Stimulated activated CD4-positive, alpha-beta T cell treated with anti-CD3 and anti-CD28 coated beads, Interleukin-2, amount 100 ng/mL, for 24 hours (primary cell): ENCODE measurements at places on chromosomes 12 and 14.
A peak's percentile ranks its signal among the peaks of the same experiment; 100 is the strongest.

DNA sequence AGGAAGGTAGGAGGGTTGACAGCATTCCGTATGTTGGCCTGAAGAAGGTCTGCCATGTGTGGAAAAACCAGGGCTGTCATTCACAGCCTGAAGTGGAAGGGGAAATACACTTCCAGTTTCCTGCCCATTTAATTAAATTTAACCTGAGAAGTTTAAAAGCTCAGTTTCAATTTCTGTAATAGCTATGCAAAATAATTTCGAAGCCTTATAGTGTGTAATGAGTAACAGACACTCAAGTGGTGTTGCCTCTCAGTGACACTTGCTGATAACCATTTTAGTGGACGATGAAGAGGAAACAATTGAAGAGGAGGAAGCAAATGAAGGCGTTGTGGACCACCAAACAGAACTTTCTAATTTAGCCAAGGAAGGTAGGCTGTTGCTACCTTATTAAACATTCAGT lies 44.8 kb downstream of the EP400 start:
- no peak for DNase-seq

DNA sequence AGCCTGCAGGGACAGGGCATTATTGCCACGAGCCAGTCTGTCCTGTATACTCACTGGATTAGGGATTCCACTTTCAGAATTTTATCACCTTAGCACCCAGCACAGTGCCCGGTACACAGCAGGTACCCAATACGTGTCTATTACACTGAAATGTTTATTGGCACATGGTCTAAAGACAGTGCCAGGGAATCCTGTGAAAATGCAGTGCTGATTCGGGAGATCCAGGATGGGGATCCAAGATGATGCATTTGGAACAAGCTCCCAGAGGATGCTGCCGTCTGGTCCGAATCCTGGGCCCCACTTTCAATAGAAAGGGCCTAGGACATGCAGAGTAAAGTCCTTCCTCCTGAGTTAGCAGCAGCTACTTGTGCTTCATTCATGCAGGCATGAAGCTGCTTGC lies 230.7 kb downstream of the CACNA1C start:
- DNase-seq: no peak

- DNase-seq: no peak
Measured at GRCh38 chr12:67107751-67108269, 161.3 kb upstream of the CAND1 start.

DNA sequence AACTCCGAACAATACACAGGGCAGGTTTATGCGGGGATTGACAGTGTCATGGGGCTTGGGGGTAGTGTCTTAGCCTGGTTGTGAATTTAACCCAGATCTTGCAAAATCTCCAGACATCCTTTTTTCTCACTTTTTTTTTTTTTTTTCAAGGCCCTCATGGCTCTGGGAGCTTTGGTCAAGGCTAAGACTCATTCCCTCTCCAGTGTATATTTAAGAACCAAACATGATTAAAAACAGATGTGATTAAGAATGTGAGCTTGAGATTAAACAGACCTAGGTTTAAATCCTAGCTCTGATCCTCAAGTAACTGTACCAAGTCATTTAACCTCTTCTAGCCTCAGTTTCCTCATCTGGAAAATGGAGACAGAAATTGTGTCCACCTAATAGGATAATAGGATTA lies 151.7 kb upstream of the FUT8 start:
- DNase-seq: no peak

DNA sequence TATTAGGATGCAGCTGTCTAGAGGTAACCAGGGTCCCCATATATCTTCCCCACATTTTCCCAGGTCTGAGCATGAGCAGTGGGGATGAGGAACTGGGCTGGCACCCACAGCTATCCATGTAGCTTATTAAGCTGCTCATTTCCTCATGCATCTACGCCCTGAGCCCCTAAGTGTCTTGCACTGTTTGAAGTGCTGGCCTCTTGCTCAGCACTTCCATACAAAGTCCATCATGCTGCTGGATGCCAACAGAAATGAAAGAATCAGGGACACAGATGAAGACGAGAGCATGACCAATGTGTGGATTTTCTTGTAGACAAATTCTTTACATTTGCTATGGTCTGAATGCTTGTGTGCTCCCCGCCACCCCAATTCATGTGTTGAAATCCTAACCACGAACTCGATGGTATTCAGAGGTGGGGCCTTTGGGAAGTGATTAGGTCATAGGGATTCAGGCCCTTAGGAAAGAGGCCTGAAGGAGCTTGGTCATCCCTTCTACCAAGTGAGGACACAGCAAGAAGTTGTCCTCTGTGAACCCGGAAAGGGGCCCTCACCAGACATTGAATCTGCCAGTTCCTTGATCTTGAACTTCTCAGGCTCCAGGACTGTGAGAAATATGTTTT lies 54.5 kb downstream of the C12orf75 start:
- DNase-seq: no peak

GRCh38 chr14:64640839-64641238 lies 63.4 kb upstream of the PLEKHG3 start:
- DNase-seq: no peak

- DNase-seq: peak; percentile 42
Measured at GRCh38 chr12:4855121-4855924, 54.4 kb upstream of the KCNA1 start.

- DNase-seq: peak; percentile 62
Measured at GRCh38 chr12:127677537-127678131, 589.3 kb upstream of the TMEM132C start.

GRCh38 chr12:12922191-12922616 lies 29.8 kb downstream of the GPRC5D start:
- DNase-seq: no peak

DNA sequence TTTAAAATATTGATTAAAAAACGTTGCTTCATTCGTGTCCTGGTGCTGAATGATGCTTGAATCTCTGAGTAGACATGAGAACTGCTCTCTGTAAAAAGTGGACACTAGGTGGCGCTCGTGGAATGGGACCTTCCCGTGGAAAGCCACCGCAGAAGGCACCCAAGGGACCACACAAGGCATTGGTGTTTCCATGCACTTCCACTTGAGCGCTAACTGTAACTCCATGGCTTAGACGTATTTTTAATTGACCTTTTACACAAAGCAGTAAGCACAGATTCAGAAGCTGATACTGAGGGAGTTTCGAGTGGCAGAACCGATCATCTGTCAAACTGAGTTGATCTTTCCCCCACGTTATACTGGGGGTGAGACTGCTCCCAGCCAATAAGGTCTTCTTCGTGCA lies 135.3 kb downstream of the PRKCH start:
- DNase-seq: peak; percentile 91

DNA sequence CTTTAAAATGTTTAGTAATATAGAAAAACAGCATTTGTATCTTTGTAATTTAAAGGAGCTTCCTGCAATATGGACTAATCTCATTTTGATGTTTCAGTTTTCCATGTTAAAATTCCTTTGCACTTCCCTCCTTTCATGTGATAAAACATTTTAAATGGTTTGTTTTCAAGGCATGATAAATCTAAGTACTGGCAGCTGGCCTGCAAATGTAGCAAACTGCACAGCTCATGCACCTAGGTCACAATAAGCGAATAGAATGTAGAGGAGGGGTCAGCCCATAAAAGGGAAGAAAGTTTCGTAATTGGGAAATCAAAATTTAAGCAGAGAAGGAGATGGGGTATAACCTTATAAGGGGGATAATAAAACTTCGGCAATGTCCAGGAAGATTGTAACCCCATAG lies 80.0 kb upstream of the KCNH3 start:
- no peak for DNase-seq

DNA sequence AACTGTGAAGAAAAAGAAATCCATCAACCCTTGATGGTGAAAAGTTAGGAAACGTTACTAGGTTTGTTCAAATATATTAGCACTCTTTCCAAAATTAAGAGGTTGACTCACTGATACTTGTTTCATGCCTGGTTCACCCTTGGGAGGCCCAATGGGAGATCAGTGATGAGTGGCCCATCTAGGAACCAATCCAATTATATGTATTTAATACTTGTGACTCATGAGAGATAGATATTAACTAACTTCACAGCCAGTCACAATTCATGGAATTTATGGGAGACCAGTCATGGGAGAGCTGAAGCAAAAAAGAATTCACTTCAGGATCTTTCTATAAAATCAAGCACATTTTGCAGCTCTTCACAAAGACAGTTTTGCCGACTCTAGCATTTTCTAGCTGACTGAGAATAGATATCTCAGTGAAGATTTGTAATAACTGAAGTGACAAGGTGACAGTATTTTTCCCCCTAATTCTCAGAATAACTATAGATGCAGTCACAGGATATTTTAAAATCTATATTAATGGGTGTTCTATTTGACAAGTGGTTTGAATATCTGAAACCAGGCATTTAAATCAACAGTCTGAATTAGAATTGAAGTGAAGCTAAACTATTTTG lies 230.2 kb downstream of the EPS8 start:
- DNase-seq: no peak

DNA sequence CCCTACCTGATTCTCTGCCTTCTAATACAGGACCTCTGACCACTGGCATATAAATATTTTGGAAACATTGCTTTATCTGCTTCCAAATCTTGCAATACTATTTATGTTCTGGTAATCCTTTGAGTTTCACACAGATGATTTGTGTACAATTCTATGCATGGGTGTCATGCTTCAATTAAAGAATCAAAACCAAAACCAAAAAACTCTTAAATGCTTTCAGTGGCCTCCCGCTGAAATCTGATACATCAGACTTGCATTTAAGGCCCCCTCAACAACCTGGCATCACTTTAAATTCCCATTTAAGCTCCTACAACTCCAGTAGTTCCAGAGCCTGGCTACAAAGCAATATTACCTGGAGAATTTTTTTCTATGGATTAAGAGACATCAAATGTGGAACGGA lies 221.7 kb upstream of the NAV3 start:
- DNase-seq: no peak

DNA sequence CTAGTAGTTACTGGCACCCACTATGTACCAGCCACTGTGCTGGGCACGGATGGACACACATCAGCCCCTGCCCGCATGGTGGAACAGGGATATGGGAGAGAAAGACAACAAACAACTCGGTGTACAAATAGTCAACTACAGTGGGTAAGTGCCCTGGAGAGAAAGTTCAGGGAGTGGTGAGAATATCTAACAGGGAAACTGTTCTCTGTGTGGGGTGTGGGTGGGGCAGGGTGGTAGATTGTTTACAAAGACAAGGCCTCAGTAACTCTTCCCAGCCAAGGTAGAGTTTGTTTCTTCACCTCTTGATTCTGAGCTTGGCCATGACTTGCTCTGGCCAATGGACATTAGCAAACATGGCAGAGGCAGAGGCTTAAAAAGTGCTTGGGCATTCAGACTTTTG lies 12.9 kb upstream of the CLMN start:
- no peak for DNase-seq

DNA sequence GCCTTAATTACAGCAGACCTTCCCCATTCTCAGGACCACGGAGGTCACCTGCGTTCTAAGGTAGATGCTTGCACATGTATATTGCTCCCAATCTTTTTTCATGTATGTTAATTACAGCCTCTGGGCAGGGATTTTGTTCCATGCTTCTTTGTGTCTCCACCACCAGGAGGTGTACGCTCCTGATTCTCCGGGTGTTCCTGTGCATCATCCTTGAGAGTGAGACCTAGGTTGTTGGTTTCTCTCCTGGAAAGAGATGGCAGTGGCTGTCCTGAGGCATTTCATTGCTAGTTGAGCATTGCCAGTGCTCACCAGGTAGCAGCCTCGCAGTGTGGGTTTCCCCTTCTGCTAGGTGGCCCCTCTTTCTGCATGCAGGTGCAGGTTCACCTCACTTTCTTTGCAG lies 52.8 kb downstream of the KCNK13 start:
- no peak for DNase-seq

GRCh38 chr12:111780166-111780565 lies 13.4 kb downstream of the ALDH2 start:
- no peak for DNase-seq

- no peak for DNase-seq
Measured at GRCh38 chr12:120581998-120582397, 796 bp upstream of the POP5 start.

DNA sequence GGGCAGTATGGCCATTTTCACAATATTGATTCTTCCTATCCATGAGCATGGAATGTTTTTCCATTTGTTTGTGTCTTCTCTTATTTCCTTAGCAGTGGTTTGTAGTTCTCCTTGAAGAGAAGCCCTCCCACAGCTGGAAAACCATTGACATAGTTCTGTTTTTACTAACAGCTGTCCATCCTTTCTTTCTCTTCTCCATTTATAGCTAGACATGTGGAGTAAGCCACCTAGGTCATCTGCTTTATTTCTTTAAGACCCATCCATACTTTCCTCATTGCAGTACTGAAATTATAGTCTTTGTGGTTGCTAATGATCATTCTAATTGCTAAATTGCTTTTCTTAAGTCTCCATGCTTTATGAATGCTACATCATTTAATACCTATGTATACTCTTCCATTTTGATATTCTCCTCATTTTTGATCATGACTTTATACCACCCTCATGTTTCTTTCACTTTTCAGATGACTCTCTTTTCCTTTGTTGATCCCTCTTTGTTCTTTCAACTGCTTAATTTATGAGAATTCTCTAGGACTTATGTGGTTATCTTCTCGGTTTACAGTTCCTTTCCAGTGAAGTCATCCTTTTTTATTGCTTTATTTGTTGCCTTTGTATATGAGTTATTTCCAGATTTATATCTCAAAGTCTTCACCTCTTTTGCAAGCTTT lies 114.2 kb downstream of the PCNX1 start:
- no peak for DNase-seq

DNA sequence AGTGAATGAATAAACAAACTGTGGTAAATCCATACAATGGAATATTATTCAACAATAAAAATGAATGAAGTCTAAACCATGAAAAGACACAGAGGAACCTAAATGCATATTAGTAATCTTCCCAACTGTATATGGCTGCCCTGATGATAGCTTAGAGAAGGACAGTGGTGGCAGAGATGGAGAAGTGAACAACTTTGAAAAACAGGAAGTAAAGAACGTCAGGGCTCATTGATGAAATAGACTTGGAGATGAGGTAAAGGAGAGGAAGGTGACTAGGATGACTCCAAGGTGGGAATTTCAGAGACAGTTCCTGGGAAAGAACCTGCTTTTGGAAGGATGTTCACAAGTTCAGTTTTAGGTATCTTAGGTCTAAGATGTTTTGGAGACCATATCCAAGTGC lies 36.3 kb upstream of the NT5DC3 start:
- DNase-seq: no peak

DNA sequence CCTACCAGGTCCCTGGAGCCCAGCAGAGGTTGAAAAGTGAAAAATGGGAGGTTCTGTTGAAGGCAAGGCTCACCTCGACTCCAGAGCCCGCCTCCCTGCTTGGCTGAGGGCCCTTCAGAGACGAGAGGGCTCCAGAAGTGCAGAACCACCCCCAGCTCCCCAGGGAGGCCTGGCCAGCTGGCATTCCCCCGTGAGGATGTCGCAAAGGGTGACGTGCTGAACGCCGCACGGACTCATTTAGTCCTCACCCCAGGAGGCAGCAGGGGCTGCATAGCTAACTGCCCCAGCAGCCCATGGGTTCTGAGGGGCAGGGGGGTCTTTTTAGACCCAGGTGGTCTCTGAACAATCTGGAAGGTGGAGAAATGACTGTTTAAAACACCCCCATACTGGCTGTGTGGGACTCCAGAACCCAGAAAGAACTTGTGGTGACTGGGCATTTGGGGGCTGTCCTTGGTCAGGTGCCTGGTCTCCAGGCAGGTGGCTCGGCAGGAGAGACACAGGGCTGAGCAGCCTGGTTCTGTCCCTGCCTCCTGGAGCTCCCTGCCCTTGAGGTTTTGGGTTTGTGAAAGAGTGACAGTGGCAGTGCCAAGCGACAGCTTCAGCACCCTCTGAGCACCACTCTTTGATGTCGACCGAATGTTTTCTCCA lies 32.0 kb downstream of the ANAPC7 start:
- DNase-seq: no peak
